ENCODE measurements at places on chromosomes 12 and 14.

DNA sequence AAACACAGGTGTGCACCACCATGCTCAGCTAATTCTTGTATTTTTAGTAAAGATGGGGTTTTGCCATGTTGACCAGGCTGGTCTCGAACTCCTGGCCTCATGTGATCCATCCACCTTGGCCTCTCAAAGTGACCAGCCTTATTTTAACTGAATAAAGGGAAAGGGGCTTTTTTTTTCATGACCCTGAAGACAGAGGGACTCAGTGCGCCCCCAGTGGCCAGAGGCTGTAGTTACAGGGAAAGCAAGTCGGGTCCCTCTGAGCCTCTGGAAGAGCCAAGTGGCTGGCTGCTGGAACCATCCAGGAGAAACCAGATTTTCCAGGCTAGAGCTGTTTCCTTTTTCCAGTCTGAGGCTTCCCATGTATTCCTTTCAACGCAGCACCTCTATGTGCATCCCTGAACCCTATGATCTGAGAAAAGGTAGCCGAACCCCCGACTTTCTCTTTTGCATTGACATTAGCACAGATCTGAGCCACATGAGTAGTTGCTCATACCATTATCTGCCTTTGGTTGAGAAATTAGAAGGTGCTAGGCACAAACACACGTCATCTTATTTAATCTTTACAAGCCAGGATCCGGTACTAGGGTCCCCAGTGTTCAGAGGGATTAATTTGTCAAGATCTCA, 342.7 kb downstream of the CACNA1C start:
- no peak for DNase-seq

- DNase-seq = no peak
Observed at GRCh38 chr12:90366286-90366685, 588.7 kb downstream of the CCER1 start.

DNA sequence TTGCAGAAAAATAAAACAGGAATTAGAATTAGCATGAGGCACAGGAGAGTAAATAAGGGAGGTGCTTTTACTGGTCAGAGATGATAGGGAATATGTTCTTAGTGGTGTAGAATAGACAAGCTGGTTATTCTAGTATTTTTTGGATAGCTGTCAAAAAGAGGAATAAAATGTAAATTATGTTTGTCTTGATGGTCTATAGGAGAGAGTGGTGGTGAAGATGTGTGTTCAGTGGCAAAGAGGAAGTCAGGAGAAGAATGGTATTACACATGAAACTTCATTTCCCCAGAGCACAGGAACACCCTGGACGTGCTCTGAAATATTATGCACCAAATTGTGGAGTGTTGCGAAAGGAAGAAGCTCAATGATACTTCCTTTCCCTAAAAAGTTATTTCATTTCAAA, 27.8 kb downstream of the MUCL1 start:
- DNase-seq = no peak

DNA sequence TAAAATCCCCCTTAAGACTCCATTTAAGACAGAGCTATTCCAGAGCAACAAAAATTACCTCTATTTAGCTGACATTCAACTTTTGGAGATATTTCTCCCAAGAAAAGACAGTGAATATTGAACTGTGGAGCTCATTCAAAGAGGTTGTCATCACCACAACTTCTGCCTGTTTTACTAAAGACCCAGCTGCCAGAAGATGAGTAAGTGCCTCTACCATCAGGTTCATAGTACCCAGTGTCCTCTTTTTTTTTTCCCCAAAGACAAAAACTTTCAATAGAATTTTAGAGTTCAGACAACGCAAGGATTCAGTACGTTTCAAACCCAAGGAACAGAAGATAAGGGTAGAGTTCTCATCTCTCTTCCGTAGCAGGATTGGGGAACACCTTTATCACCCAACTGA, 461.3 kb downstream of the BCAT1 start:
- DNase-seq = no peak

- DNase-seq = no peak
Observed at GRCh38 chr12:77644915-77645605, 185.6 kb upstream of the NAV3 start.
